ENCODE measurements at places on chromosomes 5 and 9. TPM values are rescaled to one million over a fixed set of nuclear protein-coding genes. Genes with fewer than 3 reads are reported as not detected.

Gene GPX3
- total RNA-seq = 0.49 TPM

Gene FAXDC2
- 0.29 TPM for total RNA-seq

- DNase-seq = no peak
Observed at GRCh38 chr5:134568337-134568700, 42.8 kb downstream of the JADE2 start.

Gene TRPM3
- total RNA-seq = not detected

Gene PLPP7
- 0.13 TPM for total RNA-seq
